NCI-H146 (cell line): ENCODE measurements at places on chromosomes 1 and 21.

- no peak for DNase-seq
Measured at GRCh38 chr1:164308101-164308500, 250.9 kb upstream of the PBX1 start.

- peak; percentile 51 for DNase-seq
Measured at GRCh38 chr1:15128520-15129313, 24.8 kb upstream of the TMEM51 start.

- peak; percentile 18 for DNase-seq
Measured at GRCh38 chr1:228074954-228075730, 7.4 kb upstream of the ARF1 start.

- no peak for DNase-seq
Measured at GRCh38 chr1:58724483-58724882, 24.6 kb upstream of the MYSM1 start.

DNA sequence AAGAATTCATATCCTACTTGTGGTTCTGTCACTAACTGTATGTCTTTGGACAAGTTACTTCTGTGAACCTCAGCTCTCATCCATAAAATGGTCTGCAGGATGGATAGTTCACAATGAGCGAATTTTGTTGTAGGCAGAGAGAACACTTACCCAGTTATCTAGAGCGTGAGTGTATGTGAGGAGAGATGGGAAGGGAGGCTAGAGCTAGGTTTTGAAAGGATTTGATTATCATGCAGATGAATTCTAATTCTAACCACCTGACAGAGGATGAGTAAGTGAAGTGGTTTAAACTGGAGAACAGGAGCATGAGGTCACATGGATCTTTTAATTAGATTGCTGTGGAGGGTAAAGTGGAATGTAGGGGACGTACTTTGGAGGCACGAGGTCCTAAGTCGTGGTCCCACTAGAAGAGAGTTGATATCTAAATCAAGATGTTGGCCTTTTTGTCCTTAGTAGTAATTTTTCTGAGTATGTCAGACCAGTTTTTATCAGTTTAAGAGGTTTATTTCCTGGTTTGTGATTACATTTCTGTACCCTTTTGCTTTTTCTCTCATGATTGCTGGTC, 5.0 kb downstream of the SUCO start:
- no peak for DNase-seq

- DNase-seq = peak; percentile 72
Measured at GRCh38 chr1:227317523-227318015, 723 bp downstream of the CDC42BPA start.

DNA sequence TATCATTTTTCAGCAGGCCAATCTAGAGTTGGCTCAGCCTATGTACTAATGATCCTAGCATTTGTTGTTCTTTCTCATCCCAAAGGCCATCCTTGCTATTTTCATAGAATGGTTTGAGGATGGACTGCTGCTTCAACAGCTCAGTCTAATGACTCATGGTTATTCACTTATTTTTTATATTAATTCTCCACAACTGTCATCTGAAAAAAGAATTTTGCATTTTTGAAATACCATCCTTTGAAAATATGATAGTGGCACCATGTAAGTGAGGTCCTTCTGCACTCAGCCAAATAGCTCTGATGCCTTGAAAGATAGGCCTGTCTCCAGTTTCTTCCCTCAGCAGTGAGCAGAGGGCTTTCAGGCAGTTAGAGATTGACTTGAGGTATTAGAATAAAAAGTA, 377.5 kb downstream of the LMO4 start:
- no peak for DNase-seq

- no peak for DNase-seq
Measured at GRCh38 chr1:60988891-60989290, 93.5 kb upstream of the NFIA start.

DNA sequence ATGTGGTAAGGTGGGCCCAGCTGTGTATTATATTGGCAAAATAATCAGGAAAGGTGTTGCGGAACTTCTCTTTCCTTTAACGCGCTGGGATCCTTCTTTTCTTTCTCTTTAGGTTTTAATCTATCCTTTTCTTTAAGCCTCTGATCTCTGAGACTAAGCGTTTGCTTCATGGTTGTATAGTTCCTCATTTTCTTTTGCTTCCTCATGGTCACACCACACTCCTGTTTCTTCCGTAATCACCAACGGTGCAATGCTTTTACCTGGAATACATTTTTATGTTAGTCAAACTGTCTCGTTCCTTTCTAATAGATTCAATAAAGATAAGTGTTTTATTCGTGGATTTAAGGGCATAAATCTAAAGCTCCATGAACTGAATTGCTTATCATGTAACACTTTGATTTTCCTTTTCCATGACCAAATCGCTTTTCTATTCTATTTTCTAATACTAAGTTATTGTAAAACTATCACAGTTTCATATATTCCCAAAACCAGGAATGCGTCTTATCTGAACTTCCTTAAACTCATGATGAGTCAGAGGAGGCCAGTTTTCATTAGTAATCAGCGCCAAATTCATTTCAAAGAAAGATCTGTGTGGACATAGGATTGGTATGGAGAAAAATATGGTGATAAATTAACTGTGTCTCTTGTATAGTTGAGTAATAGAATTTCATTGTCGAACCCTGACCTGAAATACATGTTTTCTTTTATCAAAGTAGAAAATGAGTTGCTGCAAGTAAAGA, 12.2 kb downstream of the SDCCAG8 start:
- no peak for DNase-seq

- DNase-seq = no peak
Measured at GRCh38 chr21:44677881-44678280, 4.1 kb downstream of the KRTAP12-1 start.

GRCh38 chr1:233328142-233328921, 808 bp downstream of the MAP3K21 start:
- peak; percentile 69 for DNase-seq

DNA sequence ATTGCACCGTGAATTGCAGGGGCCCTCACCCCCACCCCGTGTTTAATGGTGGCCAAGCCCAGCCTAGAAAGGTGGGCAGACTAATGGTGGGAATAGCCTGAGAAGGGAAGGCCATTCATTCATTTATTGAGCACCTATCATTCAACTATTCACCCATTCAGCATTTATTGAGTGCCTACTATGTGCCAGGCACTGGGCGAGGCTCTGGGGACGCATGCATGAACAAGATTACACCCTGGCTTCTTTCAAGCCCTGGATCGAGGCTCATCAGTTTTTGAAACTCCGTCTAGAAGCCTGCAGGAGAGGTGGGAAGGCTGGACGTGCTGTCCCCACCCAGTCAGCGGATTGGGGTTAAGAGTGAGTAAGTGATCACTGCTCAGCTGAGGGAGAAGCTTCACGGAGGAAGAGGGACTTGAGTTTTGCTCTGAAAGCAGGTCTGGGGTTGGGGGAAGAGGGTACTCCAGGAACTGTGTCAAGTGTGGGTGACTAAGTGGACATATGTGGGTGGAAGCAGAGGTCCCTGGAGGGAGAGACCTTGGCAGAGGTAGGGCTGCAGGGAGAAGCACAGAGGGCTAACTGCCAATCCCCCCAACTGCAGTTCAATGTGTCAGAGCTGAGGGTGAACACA, 35.6 kb downstream of the MEF2D start:
- no peak for DNase-seq

- no peak for DNase-seq
Measured at GRCh38 chr1:200037904-200038303, 10.4 kb downstream of the NR5A2 start.

DNA sequence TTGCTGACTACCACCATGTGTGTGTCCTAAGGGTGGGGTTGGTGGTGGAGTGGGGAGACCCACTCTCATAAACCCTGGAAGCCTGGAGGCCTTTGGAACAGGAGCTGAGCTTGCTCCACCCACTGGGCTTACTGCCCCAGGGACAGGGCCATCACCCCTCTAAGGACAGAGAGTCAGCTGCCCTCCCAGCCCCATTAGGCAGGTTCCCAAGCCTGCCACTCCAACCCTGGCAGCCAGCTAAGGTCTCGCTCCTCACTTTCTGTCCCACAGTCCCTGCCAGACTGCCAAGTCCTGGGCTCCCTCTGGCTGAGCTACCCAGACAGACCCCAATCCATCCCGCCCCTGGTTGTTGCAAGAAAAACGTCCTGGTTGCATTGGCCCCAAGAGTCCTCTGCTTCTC, 3.8 kb downstream of the NT5C1A start:
- no peak for DNase-seq

GRCh38 chr1:60262701-60263100, 189.1 kb upstream of the C1orf87 start:
- no peak for DNase-seq

- DNase-seq = peak; percentile 22
Measured at GRCh38 chr1:15684042-15684461, at the start of gene PLEKHM2. Gene PLEKHM2 (plus strand): TSS chr1:15684320. CDS start chr1:15684559, 239 bp downstream.

DNA sequence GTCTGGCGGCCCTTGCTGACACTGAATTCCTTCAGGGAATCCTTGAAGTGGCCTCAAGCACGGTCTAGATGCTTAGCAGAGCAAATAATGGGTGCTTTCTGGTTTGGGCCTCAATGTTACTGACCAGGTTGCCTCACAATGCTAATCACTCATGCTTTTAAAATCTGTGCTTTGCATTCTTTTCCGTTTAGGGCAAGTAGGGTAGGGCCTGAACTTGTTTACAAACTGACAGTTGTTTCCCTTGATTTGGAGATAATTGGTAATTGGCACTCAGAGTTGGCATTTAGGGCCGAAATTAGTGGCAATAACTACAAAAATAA, 1.4 kb downstream of the VPS13D start:
- DNase-seq = no peak

- no peak for DNase-seq
Measured at GRCh38 chr1:6515771-6516170, 24.3 kb upstream of the PLEKHG5 start.

DNA sequence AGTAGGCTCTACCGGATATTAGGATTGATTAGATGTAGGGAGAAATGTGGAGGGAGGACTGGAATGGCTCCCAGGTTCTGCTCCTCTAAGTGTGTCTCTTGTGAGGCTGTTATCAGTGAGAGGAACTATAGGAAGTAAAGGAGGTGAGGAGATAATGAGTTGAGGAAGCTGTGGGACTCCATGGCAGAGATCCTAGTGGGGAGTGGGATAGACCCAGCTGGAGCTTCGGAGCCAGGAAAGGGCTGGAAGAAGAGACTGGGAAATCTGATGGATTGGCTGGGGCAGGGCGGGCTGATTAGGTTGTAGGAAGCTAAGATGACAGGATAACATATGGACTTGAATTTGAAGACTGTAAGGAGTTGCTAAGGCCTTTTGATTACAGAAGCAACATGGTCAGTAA, 14.8 kb upstream of the BCL9 start:
- no peak for DNase-seq

DNA sequence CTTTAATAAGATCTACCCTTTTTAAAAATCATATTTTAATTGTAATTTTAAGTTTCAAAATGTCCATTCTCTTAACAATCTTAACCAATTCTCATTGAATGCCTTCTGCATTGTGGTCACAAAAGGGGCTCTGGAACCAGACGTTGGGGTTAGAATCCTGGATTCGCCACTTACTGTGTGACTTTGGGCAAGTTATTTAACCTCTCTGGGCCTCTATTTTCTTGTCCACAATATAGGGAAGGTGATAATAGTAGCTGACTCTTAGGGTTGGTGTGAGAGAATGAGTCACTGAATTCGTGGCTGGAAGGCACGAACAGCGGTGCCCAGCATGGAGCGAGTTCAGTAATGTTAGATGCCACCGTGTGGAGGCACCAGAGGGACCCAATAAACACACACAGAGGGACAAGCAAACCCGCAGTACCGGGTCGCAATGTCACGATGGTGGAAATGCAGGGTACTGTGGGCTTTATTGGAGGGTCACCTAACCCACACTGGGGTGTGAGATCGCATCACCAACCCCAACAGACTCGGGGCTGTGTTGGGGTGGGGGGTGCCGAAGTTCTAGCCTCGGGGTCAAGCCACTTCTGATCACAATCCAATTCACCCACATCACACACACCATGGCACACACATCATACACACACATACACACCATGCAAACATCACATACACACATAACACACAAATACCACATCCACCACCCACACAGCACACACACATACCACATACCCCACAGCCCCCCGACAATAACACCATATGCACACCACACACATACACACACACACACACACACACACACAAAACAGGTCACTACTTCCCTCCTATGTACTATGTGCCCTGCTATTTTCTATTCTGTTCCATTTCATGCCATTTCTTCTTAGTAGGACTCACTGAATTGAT, 27.0 kb upstream of the IFNAR2 start:
- no peak for DNase-seq

GRCh38 chr1:202237052-202237451, 43.5 kb downstream of the LGR6 start:
- DNase-seq = peak; percentile 87

- DNase-seq = no peak
Measured at GRCh38 chr1:183764981-183765380, 39.9 kb upstream of the RGL1 start.

DNA sequence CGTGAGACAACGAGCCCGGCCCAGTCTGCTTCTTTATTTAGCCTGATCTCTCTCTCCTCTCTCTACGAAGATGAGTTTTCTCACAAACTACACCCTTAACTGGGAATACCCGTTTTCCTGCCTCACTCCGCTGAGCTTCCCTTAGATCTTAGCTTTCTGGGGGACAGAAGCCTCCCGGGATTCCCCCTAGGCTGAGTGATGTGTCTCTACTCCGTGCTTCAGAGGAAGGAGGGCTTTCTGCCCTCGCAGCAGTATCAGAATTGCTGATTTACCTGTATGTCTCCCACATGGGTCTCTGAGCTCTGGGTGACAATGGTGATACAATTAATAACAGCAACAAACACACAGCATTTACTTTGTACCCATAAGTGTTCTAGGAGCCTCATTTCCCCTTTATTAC, 1.0 kb downstream of the ZBTB17 start:
- DNase-seq = no peak

- no peak for DNase-seq
Measured at GRCh38 chr1:25836695-25837094, 16.9 kb downstream of the MTFR1L start.

GRCh38 chr1:22115286-22115685, 27.6 kb downstream of the WNT4 start:
- DNase-seq = no peak

- DNase-seq = no peak
Measured at GRCh38 chr1:196401891-196402290, 206.3 kb downstream of the KCNT2 start.

DNA sequence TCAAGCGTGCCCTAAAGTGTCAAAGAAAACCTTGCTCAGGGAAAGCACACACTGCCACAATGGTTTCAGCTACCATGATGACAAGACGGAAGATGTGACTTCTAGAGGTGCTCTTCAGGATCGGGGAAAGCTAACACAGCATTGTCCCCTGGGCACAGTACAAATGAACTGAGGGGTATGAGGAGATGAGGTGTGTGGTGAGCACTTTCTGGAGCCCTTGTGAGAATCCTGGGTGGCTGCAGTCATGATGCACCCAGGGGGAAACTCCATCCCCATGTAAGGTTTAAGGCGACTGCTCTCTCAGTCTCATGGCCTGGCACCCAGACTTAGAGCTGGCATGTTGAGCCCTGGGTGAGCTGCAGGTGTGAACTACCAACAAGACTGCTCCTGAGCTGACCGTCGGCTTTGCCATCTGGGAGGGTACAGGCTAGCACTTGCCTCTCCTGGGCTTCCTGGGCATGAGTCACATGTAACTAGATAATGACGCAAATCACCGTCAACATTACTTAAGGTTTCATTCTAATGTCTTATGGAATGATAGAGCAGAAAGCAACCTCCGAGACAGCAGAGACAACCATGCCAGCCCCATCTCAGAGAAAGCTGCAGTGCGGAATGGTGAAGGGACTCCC, 144.6 kb downstream of the CLIC6 start:
- DNase-seq = no peak

GRCh38 chr1:235127203-235127602, 1.4 kb downstream of the TOMM20 start:
- no peak for DNase-seq
